ENCODE measurements at places on chromosomes 2 and 18.

- DNase-seq: no peak
These were observed 148.6 kb upstream of the KCNJ3 start for GRCh38 chr2:154549869-154550268.

- DNase-seq: no peak
These were observed 567.2 kb downstream of the TMX3 start for GRCh38 chr18:68147728-68148127.

DNA sequence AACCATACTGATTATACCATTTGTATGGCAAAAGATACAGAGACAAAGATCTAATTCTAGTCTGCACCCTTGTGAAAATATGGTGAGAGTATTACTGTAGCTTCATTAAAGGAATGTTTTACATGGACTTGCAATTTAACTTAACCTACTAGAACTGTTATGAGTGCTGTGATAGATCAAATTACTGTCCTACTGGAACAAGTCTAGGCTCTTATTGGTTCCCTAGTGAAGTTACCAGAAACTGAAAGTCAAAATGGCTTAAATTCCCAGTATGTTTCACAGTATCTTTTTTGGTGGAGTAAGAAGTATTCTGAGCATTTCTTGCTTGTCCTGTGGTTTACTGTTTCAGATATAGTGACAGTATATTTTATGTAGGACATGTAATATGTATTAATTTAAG, 3.8 kb upstream of the TBR1 start:
- no peak for DNase-seq

- no peak for DNase-seq
These were observed 465.1 kb downstream of the LPIN1 start for GRCh38 chr2:12211326-12212175.

- no peak for DNase-seq
These were observed 290.2 kb upstream of the TCF4 start for GRCh38 chr18:55878224-55878623.

- DNase-seq: no peak
These were observed 4.7 kb upstream of the IL36G start for GRCh38 chr2:112973156-112973555.

GRCh38 chr18:40957533-40958070, 997.4 kb upstream of the PIK3C3 start:
- DNase-seq: no peak

DNA sequence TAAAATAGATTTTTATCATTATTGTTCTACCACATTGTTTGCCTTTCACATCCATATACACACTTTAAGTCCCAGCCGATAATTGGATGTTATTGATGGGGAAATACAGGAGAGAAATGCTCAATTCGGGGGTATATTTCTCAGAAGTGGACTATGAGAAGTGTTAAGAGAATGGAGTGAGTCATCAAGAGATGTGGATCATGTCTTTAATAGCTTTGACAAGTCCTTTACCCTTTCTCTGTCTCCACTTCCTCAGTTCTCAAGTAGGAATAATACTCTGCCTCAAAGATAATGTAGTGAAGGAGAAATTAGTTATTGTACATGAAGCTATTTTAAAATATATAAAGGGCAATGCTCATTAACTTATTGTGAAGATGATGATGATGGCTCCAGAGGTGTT, 1017.6 kb upstream of the PIK3C3 start:
- DNase-seq: no peak

DNA sequence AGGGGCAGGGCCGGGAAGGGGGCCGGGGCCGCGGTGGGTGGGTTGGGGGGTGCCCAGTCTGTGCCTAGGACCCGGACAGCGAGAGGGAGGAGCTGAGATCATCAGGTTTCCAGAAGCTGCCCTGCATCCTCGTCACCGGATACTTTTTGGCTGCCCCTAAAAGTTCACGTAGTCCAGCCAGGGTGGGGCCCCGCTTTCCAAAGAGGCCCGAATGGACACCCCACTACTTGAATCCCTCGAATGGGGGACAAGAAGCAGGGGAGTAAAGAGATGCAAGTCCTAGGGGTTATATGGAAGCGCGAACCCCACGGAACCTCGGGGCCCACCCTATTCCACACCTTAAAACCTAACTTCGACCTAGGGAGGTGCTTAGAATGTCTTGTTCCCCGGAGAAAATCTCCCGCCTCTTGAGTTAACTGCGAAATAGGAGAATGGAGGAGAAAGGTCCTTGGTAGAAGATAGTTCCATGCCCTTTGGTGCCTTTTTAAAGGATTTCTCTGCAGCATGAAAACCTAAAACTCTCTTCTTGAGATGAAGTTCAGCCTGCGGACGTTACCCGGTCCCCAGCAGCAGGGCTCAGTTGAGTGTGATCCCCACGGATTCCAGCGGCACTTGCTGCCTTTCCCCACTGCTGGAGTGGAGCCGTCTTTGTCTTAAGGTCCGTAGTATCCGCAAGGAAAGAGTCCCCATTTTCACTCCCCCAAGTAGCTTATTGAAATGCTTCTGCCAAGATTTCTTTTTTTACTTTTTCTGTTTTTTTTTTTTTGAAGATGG, 2.1 kb upstream of the RNF152 start:
- DNase-seq: no peak

DNA sequence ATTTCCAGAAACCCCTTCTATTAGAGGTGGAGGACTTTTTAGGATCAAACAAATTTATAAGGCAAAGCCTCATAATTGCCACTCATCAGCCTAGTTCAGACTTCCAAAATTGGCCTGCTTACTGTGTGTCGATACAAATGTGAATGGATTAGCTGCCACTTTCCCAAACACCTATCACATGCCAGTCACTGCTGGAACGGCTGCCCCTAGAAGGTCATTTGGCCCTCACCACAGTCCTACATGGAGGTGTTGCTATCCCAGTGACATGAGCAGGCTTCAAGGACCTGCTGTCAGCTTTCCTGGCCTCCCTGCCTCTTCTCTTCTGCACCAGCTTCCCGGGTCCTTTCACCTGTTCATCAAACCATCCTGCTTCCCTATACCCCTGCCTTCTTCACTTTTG, 279.2 kb upstream of the SKOR2 start:
- no peak for DNase-seq

- peak; percentile 78 for DNase-seq
These were observed 38.1 kb downstream of the SNED1 start for GRCh38 chr2:241036397-241036963.

DNA sequence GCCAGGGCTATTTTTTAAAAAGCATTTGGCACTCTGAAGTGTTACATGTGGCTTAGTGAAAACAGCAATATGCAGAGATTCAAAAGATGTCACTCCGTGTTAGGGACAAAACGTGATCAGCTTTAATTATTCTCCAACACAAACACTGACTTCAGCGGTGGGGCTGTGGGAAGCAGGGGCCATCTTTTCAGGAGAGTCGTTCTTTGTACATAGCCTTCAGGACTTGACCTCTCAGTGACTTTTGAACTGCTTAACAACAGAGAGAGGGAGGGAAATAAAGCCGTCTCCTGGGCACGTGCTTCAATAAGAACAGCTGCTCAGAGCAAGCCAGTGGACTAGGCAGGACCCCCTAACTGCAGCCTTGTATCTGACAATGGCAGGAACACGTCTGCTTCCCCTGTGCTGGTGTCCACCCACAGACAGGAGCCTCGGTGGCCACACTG, 95.0 kb upstream of the HDAC4 start:
- no peak for DNase-seq

GRCh38 chr18:23596183-23596582, 9.9 kb upstream of the NPC1 start:
- no peak for DNase-seq

- no peak for DNase-seq
These were observed 341.5 kb upstream of the PKDCC start for GRCh38 chr2:41706286-41706685.

GRCh38 chr2:129709956-129710598, 269.4 kb upstream of the RAB6C start:
- DNase-seq: no peak

- peak; percentile 83 for DNase-seq
These were observed 923 bp downstream of the AMER3 start for GRCh38 chr2:130756053-130756873.

- DNase-seq: no peak
These were observed 65.0 kb downstream of the LINC00305 start for GRCh38 chr18:64083916-64084315.

GRCh38 chr2:112997151-112997550, 8.1 kb upstream of the IL36A start:
- no peak for DNase-seq

GRCh38 chr2:175631245-175631623, 370.8 kb downstream of the LNPK start:
- no peak for DNase-seq

DNA sequence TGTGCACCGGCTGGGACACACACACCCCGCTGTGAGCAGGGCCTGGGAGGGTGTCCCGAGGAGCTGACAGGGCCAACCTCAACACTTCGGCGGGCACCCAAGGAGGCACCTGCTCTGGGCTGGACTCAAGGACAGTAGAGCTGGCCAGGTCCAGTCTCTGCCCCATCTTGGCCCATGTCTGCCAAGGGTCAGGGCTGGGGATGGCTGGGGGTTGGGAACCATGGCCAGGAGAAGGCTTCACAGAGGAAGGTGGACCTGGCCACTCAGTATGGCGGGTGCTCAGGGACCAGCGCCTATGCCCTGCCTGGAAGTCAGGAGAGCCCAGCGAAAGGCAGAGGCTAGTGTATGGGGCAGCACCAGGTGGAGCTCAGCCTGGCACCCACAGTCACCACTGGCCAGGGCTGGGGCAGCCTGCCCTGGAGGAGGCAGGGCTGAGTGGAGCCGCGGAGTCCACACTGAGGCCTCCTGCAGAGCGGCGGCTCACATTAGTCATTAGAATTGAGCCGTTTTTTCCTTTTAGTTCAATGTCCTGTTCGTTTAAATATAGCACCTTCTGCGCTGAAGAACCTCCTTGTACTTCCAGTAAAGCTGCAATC, 4.2 kb downstream of the ERFE start:
- DNase-seq: peak; percentile 47

DNA sequence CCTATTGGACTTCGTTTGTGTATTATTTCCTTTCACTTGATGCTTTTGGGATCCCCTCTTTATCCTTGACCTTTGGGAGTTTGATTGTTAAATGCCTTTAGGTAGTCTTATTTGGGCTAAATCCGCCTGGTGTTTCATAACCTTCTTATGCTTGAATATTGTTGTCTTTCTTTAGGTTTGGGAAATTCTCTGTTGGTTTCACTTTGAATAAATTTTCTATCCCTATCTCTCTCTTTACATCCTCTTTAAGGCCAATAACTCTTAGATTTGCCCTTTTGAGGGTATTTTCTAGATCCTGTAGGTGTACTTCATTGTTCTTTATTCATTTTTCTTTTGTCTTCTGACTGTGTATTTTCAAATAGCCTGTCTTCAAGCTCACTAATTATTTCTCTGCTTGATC, 354.7 kb downstream of the PARD3B start:
- DNase-seq: no peak

DNA sequence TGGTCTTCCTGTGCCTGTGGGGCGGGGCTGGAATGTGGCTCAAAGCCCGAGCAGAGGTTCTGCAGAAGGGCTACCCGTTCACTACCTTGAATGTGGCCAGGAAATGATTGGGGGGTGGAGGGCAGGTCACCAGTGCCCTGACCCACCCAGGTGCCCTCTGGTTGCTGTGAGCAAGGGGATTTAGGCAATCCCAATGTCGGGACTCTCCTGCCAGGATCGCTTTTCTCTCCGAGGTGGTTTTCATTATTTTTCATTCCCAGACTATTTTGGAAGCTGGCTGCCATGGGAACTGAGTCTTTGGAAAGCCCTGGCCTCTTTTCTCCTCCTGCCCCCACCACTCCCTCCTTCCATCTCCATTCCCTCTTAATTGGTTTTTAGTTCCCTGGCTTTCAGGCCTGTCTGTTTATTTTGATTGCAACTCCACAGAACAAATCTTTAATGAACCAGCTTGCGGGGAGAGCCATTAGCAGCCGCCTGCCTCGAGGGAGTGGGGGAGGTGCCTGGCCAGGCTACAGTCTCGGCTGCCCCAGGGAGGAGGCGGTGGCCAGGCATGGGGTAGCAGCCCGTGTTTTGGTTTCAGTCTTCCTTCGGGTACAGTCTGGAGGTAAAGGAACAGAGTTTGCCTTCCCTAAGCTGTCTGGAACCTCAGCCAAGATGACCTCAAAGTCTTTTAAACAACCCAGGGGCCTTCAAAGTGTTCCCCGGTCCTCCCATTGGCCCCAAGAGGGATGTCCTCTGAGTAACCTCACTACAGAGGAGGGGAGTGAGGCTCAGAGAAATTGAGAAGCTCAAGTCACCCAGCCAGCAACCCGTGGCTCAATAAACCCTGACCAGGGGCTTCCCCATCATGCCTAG, 114.4 kb upstream of the HAAO start:
- DNase-seq: no peak

DNA sequence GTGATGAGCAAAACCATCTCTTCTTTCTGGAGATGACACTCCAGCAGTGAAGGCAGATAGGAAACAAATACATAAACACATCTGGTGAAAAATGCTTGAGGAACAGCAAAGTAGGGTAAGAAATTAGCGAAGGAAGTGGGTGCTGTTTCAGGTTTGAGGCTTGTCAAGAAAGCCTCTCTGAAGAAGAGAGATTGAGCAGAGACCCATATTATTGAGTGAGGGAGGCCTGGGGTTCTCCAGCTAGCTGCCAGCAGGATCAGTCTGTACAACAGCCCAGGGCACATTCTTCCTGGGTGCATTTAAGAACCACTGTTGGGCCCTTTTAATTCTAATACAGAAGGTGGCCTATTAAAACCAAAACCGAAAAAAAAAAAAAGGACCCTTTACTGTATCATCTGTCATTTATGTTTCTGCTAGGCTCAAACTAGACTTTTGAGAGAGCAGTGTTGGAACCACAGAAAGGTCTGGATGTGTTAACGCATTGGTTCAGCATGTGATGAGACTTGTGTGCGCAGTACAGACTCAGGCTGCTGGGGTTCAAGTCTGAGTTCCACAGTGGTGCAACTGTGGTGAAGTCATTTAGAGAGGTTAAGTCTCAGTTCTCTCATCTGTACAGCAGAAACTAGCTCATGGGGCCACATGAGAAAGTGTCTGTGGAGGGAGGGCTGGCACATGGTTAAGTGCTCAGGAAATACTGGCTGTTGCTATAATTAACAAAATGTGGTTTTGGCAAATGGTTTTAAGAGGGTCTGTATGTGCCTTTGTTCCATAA, 28.9 kb downstream of the MGAT5 start:
- DNase-seq: no peak

GRCh38 chr2:229582151-229582550, 132.2 kb downstream of the DNER start:
- no peak for DNase-seq

DNA sequence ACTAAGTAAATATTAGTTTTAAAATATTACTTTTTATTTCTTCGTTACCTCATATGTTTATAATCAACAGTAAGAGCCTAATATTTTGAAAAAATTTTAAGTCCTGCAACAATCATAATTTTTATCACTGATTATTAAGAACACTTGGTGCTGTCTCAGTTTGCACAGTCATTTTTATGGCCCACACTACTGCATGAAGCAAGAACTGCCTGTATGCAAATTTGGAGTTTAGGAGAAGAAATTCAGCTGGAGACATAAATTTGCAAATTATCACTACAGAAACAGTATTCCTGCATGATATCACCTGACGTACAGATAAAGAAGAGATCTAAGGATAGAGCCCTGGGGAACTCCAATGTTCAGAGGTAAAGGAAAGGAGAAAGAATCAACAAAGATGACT, 144.1 kb upstream of the RBBP8 start:
- DNase-seq: no peak

- DNase-seq: no peak
These were observed 61.3 kb upstream of the CHMP1B start for GRCh38 chr18:11789716-11790510.

GRCh38 chr2:85353876-85354285, 447 bp downstream of the RETSAT start:
- no peak for DNase-seq

- DNase-seq: no peak
These were observed 33.8 kb downstream of the RNF144A start for GRCh38 chr2:6951046-6951445.

- no peak for DNase-seq
These were observed 65.8 kb downstream of the NDUFA10 start for GRCh38 chr2:239959059-239959971.

GRCh38 chr18:68033466-68033865, 516.9 kb upstream of the DSEL start:
- no peak for DNase-seq

Data from ecto neural progenitor cell (in vitro differentiated cells).